ENCODE measurements at places on chromosomes 2 and 18. TPM values are rescaled to one million over a fixed set of nuclear protein-coding genes. Genes with fewer than 3 reads are reported as not detected.

- DNase-seq, result no peak
Measured at GRCh38 chr2:218754781-218755180, 27.2 kb upstream of the CYP27A1 start.

FSHR gene
- not detected for total RNA-seq

- DNase-seq, result peak; percentile 20
Measured at GRCh38 chr2:194545978-194546377, 1111.0 kb upstream of the SLC39A10 start.

VIL1 gene
- total RNA-seq, result not detected

GRCh38 chr2:224982910-224983711 is 59.2 kb downstream of the DOCK10 start:
- DNase-seq, result no peak

GRCh38 chr2:172225786-172226185 is 123.1 kb upstream of the DLX2 start:
- no peak for DNase-seq

GRCh38 chr18:70489986-70490933 is 201.4 kb downstream of the SOCS6 start:
- DNase-seq, result peak; percentile 6

GRCh38 chr2:189074506-189074905 is 100.3 kb downstream of the COL3A1 start:
- DNase-seq, result no peak

CHRND gene
- not detected for total RNA-seq

GRCh38 chr2:160751021-160751420 is 257.4 kb upstream of the RBMS1 start:
- DNase-seq, result no peak
